ENCODE measurements at places on chromosomes 11 and 22.

- peak; percentile 86 for DNase-seq
These were observed 27.8 kb downstream of the WEE1 start for GRCh38 chr11:9601037-9601875.

GRCh38 chr22:38186429-38186828, 4.8 kb upstream of the PLA2G6 start:
- no peak for DNase-seq

DNA sequence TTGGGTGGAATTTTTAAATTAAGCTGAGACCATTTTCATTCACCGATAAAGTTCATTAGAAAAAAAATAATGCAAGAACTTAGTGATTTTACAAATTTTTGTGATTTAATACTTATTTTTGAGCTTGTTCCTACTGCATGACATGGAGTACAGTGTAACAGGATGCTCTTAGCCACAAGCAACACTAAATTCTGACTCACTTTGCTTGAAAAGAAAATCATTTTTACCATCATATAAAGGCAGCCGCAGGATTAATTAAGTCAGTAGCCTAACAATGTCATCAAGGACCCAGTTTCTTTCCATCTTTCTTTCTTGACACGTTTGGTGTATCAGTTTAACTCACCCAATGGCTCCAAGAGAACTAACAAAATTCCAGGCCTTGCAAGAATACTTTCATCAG, 540.3 kb upstream of the LUZP2 start:
- DNase-seq: no peak

DNA sequence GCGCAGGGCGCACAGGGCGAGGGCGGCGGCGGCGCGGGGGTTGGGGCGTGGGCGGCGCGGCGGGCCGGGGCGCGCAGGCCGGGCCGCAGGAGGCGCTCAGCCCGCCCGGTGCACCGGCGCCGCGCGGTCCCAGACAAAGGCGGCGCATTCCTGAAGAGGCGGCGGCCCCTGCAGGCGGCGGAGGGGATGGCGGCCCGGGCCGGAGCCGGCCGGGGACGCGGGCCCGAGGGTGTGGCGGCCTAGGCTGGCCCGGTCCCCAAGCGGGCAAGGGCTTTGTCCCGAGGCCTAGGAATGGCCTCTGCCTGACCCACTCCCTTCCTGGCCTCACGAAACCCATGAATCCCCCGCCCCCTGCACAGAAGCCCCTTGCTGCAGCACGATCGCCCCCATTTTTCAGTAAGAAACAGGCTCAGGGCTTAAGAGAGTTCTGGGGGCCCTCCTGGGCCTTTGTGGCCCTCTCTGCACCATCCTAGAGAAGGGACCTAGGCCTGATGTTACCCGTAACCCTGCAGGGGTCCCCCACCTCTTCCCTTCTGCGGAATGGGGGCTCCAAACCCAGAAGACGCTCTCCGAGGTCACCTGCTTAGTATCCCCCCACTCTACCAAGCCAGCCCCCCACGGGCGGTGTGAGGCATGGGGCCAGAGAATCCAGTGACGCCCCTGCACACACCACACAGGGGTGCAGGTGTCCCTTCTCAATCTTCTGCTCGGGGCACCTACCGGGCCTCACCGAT, at the start of gene RTN4R:
TSS of gene RTN4R (minus strand) at position 40 of the 734 bp plus-strand sequence. CDS start 226 bp downstream, outside the sequence.
- peak; percentile 76 for DNase-seq

- no peak for DNase-seq
These were observed 13.0 kb upstream of the MALAT1 start for GRCh38 chr11:65485920-65486219.

- no peak for DNase-seq
These were observed 18.9 kb upstream of the PISD start for GRCh38 chr22:31680861-31681341.

DNA sequence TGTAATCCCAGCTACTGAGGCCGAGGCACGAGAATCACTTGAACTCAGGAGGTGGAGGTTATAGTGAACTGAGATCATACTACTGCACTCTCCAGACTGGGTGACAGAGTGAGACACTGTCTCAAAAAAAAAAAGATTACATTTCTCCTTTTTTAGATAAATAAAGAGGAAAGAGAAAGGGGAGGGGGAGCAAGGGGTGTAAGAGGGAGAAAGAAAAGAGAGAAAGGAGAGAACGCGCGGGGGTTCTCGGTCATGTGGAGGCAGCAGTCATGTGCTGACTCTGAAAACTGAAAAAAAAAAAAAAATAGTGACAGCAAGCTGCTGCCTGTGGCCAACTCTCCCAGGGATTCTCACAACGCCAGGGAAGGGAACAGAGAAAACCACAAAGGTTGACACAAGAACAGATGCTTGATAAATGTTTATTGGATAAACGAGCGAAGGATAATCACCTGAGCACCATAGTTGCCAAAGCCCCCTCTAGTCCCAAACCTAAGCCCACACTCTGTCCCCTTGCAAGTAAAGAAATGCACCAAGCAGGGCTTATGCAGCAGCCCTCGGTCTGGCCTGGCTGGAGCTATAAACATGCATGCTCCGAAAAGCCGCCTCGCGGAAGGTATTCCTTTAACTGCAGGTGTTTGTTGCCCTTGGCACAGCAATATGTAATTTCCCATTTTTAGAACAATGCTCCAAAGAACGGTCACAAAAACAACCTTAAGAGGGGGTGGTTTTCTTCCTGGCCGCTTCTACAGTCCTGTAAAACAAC, 14.5 kb downstream of the SCGB1A1 start:
- no peak for DNase-seq
